NCI-H1105 (cell line): ENCODE measurements at places on chromosomes 2 and 18.

DNA sequence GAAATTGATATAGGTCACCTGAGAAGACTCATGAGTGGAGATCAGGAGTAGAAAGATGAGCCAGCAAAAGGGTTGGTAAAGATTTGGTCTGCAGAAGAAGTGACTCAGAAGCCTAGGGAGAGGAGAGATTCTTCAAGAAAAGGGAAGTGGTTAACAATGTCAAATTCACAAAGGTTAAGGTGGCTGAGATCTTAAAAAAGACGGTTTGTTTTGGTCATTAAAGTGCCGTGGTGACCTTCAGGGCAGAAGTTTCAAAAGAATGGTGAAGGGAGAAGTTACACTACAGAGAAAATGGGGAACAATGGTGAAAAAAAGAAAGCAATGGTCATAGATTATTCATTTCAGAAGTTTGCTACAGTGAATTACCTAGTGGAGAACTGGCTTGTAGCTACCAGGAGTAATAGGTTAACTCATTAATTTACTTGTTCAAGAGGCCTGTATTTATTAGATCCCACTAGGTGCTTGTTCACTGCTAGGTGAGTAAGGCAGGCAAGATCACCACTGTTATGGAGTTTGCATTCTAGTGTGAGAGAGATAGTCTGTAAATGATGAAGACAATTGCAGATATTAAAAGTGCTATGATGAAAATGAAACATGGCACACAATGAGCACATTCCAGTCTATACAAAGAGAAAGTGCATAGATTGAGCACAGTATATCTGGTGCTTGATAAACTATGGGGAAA, 43.0 kb downstream of the FBXO48 start:
- no peak for DNase-seq

- DNase-seq = no peak
Measured at GRCh38 chr18:2723207-2723606, 67.7 kb downstream of the SMCHD1 start.

- no peak for DNase-seq
Measured at GRCh38 chr18:43078478-43079092, 36.9 kb downstream of the RIT2 start.

DNA sequence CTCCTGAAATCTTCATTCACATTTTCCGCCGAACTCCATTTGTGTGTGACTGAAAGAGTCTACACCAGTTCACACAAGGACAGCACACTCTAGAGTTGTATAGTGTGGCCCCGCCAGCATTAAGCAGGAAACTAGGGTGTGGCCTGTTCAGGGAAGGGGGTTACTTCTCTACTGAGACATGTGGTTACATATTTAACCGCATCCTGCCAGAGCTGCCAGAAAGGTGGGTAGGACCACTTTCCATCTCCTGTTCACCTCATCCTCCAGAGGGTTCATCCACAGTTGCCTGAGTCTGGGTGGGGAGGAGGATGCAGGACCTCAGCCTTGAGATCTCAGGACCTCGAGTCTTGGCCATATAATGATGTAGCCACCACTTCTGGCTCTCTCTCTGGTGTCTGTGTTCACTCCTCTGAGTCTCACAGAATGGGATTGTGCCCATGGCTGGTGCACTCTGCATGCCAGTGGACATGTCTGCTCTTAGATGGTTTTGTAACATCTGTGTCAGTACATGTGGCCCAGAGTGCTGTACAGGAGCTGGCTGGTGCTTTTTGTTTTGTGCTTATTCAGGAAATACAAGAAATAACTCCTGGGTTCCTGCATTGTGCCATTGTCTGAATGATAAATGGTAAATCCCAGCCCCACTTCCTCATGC, 7.7 kb upstream of the SP140L start:
- no peak for DNase-seq

DNA sequence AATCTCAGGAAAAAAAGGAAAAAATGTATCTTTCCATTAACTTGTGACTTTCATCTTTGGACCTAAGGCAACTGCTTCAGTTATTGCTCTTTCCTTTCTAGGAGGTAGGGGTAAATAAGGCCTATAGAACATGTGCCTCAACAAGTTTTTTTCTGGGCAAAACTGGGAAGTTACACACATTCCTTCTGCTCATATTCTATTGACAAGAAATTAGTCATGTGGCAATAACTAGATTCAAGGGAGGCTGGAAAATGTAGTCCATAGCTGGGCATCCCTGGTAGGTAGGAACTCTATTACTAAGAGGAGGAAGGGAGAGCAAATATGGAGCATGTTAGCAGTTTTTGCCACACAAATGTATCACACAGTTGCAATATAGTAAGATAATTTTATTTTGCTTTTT, 37.7 kb upstream of the NEMP2 start:
- no peak for DNase-seq

DNA sequence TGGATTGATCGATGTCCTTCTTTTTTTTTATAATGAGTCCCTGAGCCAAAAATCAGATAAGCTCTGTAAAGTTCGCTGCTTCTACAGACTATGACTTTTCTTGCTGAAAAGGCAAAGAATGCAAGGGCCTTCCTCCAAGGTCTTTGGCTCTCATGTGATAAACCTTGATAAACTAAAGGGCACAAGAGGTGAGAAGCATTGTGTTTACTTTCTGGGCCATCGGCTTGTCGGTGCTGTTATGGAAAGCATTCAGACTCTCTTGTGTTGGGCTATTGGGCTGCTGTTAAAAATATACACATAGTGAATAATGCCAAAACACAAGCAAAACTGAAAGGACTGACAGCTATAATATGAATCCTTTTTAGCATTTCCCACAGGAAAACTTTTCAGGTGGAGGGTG, 472.4 kb upstream of the SPHKAP start:
- no peak for DNase-seq

- peak; percentile 42 for DNase-seq
Measured at GRCh38 chr2:181573140-181573736, 83.7 kb downstream of the CERKL start.

- no peak for DNase-seq
Measured at GRCh38 chr2:134764164-134764563, 45.4 kb upstream of the TMEM163 start.

DNA sequence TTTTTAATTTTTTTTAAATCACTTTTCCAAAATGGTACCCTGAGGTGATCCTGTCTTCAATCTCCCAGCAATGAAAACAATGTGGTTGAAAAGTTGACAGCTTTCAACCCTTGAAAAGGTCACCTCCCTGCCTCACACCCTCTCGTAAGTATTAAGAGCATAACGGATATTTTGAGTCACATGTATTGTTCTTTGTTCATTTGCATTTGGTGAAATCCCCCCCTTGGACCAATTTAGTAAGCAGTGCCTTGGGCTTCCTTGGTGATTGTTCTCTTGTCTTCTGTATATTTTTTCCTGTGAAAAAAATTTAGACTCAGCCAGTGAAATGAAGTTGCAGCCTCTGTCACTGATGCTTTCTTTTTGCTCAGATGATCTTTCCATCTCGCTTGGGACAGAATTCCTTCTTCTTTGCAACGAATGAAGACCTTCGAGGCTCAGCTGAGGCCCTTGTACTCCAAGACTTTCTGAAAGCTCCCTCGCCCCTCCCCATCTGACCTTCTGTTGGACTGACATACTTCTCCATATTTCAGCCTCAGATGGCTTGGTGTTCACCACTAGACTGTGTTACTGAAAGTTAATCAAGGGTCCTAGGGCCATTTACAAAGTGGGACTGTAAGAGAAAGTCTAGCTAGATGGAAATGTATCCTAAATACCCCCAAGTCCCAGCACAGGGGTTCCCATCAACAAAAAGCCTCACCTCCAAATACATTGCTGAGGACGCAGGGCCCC, 158.4 kb downstream of the BCL2 start:
- no peak for DNase-seq

- no peak for DNase-seq
Measured at GRCh38 chr18:59681521-59682004, 15.7 kb downstream of the CCBE1 start.

GRCh38 chr2:197240421-197241041, 70.0 kb downstream of the ANKRD44 start:
- DNase-seq = no peak

GRCh38 chr2:126059379-126059778, 596.6 kb upstream of the GYPC start:
- DNase-seq = no peak

DNA sequence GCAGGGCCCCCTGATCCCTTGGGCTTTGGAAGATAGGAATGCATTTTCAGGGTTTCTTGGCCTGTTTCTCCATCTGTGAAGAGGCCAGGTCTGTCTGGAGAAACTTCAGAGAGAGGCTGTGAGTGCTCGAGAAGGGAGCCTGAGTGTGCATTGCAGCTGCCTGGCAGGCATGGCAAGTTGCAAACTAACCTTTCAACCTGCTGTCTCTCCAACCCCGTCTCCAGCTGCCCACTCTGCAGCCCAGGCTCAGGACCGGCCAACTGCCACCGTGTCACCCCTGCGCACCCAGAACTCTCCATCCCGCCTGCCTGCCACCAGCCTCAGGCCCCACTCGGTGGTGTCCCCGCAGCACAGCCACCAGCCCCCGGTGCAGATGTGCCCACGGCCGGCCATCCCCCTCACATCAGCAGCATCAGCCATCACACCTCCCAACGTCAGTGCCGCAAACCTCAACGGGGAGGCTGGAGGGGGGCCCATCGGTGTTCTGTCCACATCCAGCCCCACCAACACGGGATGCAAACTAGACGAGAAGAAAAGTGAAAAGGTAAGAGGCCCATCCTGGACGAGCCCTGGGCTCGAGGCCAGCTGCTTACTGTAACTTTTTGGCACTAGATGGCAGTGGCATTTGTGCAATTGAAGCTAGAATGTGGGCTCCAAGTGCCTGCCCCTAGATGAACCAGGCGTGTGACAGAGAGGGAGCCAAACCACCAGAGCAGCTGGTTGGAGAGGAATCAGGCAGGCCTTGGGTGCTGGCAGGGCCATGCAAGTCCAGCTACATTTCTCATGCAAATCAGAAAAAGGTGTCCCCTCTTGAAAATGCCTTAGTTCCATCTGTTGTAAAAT, 164.6 kb downstream of the SEPTIN10 start:
- DNase-seq = peak; percentile 9

GRCh38 chr2:122077114-122077513, 321.7 kb downstream of the TSN start:
- DNase-seq = no peak

DNA sequence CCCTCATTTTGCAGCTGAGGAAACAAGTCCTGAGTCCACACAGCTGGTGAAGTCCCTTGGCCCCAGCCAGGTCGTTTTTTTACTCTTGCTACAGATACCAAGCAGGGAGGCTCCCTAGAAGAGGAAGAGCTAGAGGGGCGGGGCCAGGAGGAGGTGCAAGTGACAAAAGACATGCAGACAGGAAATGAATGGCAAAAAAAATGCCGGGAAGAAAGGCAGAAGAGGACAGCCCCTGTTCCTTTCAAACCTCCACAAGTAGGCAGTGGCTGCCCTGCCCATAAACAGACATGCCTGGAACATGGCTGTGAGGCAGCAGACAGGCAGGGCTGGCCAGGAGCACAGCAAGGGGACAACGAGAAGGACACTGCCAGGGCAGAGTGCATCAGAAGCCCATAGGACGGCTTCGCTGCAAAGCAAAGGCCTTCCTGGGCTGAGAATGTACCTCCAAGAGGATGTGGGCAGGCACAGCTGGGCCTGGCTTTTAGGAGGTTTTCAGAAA, 108.7 kb downstream of the ZBTB7C start:
- no peak for DNase-seq

DNA sequence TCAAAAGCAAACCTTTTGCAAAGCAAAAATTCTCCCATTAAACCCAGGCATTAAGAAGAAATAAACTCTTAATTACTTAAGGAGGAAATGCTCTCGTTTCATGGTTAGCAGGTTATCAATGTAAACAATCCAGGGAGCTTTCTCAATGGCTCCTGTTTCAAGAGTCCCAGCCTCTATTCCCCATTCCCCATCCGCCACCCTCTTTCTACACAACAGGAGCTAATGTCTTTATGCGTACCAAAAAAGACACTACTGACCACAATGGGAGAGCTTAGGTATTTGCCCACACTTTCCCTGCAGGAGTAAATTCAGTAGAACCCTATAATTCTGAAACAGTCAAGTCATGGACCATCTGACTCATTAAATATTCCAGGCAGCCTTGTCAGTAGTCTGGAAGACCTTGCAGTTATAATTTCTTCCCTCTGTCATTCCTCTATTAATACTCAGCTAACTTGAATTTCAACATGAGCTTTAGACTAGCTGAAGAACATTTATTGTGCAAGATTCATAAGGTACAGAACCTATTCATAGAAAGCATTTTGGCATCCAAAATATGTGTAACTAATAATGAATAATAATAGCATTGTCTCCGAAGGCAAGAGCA, 48.6 kb downstream of the SLC8A1 start:
- DNase-seq = no peak

GRCh38 chr2:170323743-170324142, 145.8 kb downstream of the MYO3B start:
- DNase-seq = no peak

DNA sequence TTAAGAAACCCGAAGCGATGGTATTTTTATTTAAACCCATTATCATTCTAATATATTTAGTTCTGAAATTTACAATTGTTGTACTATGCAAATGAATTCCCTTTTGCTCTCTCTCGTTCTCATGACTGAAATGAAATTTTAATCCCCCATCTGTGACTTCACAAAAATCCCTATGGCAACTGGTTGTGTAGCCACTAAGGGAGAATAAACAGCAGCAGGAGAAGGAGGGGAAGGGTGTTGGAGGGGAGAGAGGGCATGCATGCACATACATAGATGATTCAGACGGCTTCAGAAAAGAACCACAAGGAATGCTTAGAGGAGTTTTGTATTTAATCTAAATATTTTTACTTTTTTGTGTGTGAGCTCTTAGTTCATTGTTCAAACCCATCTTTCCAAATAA, 36.8 kb downstream of the CPS1 start:
- DNase-seq = no peak

DNA sequence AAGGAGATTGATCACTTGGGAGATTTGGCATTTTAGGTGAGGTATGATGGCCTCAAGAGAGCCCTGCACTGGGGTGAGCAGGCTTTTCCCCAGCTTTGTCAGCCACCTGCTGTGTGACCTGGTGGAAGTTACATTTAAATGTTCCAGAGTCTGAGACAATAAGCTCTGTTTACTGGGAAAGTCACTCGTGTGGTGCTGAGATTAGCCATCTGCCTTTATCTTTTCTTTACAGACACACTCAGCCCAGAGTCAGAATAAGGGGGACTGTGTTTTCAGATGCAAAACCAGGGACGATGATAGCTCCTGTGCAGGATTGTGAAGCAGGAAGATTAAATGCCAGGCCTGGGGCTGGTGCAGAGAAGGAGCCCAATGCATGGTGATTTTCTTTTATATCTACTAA, 47.9 kb downstream of the SH3RF3 start:
- no peak for DNase-seq

- no peak for DNase-seq
Measured at GRCh38 chr2:101900375-101900774, 91.4 kb upstream of the IL1R2 start.

- no peak for DNase-seq
Measured at GRCh38 chr2:121570036-121570666, 39.5 kb downstream of the RNU4ATAC start.
